Activated CD4-positive, alpha-beta T cell treated with anti-CD3 and anti-CD28 coated beads, Interleukin-2, Interleukin-4, amounts not matched to agents 100 ng/mL and 50 ng/mL, durations not matched to agents 16 hours and 8 hours (primary cell): ENCODE measurements at places on chromosomes 4 and X.

DNA sequence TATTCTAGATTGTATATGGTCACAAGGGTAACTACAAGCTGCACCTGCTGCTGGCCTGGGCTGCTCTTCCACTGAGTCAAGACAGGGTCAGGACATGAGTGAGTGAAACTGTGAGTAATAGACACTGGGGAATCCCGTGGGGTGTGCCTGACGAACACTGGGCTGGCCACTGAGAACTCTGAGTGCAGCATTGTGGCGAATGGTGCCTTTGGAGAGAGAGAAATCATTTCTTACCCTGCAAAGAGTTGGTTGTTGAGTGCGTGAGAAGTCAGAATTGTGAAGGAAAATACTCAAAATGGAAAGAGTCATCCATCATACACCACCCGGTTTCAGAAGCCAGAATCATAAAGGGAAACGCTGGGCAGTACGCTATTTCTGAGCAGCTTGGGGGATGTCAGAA, 43.1 kb upstream of the LSM6 start:
- peak; percentile 84 for DNase-seq

DNA sequence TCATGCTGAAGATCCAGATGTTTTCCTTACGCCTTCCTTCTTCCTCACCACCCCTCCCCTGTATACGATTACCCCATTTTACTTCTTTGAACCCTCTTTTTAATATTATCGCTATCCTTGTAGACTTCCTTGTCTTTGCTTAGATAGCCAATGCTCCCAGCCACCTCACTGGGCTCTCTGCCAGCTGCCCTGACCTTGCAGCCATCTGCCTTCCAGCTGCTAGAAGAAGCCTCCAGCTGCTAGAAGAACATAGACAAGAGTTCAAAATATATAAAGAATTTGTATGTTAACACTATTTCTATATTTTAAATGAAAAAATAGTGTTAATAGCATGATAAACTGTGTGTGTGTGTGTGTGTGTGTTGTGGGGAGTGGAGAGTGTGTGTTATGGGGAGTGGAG, 374.7 kb downstream of the ANKRD50 start:
- no peak for DNase-seq

GRCh38 chrX:121671649-121672048, 624.2 kb downstream of the GLUD2 start:
- no peak for DNase-seq

- peak; percentile 83 for DNase-seq
Measured at GRCh38 chr4:4762909-4763821, 96.3 kb upstream of the MSX1 start.

- no peak for DNase-seq
Measured at GRCh38 chr4:117550085-117550484, 464.7 kb upstream of the TRAM1L1 start.

DNA sequence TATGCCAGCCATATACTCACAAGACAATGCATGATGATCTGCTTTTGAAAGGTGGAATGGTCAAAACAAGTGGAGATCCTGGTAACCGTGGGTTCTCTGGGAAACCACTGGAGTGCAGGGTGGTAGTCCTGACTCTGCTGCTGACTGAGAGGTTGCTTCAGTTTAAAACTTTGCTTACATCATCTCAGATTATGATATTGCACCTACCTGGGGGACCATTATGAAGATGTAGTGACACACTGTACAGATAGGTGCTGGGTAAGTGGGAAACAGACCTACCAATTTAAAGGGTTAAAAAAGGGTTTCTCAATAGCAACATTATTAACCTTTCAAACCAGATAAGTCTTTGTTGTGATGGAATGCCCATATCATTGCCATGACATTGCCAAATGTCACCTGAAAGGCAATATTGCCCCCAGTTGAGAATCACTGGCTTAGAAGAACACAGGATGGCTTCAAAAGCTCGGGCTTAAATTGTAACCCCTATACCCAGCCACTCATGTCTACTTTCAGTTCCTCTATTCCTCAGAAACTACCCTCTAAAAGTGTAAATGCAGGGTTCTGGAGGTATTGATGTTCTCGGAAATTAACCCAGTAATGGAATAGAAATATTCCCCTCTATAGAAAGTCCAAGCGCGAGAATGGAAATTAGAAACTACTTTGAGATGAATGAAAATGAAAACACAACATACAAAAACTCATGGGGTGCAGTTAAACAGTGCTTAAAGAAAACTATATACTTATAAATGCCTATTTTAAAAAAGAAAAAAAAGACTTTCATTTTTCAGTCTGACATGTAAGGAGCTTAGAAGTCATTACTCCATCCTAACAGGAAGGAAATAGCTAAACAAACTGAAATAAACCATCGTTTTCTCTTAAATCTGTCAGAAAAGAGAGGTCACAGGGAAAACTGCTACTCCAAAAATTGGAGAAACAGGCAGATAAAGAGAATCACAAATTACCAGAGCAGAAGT, 65.8 kb downstream of the ARHGEF6 start:
- DNase-seq = no peak

GRCh38 chr4:117660668-117661067, 373.6 kb upstream of the NDST3 start:
- no peak for DNase-seq

GRCh38 chrX:72273718-72274117, 3.3 kb downstream of the RPS4X start:
- DNase-seq = no peak

DNA sequence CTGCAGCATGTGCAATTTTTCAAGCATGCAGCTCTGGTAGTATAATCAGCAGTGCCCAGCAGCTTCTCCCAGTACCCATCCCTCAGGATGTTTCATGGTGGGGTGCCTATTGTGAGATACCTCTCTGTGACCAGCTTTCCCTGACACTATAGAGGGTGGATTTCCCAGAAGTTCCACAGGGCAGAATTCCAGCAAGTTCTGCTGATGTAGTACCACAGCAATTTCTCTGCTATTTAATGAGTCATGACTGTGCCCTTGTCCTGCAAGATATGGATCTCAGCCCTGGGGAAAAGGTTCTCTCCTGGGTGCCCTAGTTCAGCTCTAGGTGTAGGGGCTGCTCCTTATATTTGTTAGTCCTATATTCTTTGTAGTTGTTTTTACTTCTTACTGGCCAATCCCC, 174.8 kb downstream of the ENOX2 start:
- no peak for DNase-seq

DNA sequence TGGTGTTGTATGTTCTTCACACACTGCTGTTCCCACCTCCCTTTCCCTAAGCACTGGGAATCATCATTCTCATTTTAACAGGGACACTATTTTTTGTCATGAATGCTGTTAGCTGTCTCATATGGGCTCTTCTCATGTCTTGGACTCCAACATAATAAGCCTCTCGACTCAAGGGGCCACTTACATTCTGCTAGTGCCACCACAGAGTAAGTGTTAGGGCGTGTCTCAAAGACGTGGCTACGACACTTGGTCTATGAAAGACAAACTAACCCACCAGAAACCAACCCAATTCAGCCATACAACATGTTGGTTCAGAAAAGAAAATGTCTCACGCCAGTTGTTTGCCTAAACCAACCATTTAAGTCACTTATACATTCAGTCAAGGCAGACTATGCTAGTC, 32.2 kb downstream of the SEL1L3 start:
- DNase-seq = no peak

DNA sequence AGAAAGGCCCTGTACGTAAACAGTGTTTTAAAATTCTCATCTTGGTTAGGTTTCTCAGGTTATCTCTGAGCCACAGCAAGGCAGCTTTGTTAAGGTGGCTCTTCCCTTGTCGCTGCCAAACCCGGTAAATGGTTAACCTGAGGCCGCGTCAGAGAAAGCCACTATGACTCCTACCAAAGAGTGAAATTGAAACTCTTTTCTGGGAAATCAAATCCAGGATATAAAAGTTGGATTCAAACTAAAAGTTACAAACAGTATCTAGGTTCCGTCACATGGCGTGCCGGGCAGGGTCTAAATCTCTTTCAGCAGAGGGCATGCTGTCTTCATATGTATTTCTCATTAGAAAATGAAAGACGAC, 433 bp downstream of the MMAA start:
- DNase-seq = peak; percentile 71

DNA sequence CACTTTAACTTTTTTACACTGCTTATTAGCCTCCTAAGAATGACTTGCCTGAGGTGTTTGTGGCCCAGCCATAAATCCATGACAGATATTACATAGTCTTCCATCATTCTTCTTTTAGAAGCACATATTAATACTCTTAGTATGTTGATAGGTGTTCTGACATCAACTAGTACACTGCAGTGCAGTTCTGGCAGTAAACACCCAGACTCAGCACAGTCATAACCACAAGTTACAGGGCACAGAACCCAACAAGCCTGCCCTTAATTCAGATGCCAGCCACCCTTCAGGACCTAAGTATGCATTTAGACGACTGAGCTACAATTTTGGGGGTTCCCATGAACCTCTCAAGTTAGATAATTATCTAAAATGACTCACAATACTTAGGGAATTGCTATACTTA, 36.5 kb upstream of the GUCY1B1 start:
- DNase-seq = no peak

GRCh38 chr4:148216866-148217814, 225.1 kb downstream of the NR3C2 start:
- peak; percentile 42 for DNase-seq
